ENCODE measurements at places on chromosomes 1 and 21.

GRCh38 chr1:232443372-232443771 lies 186.6 kb downstream of the SIPA1L2 start:
- DNase-seq, result no peak

GRCh38 chr1:185406006-185406690 lies 89.1 kb upstream of the IVNS1ABP start:
- no peak for DNase-seq

DNA sequence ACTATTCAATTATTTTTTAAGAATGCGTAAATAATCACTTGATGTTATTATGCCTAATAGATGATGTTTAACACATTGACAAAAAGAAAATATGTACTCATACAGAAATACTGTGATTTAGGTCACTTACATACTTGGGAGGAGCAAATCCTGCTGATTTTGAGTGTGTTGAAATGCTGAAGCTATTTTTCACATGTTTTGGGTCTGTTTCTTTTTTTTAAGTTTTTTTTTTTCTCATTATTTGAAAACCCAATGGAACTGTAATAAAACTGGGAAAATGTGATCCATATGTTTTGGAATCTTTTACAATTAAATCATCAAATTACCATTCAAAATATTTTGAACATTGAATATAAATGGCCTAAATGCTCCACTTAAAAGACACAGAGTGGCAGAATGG lies 366.2 kb upstream of the ADAMTS5 start:
- no peak for DNase-seq

- DNase-seq, result no peak
These were observed 45.0 kb upstream of the DAB1 start for GRCh38 chr1:57468641-57469523.

GRCh38 chr1:84433258-84434080 lies 35.2 kb downstream of the DNASE2B start:
- no peak for DNase-seq

GRCh38 chr1:14959059-14959694 lies 194.4 kb upstream of the TMEM51 start:
- DNase-seq, result no peak

- no peak for DNase-seq
These were observed 154.2 kb upstream of the RUNX1 start for GRCh38 chr21:35203093-35203977.

DNA sequence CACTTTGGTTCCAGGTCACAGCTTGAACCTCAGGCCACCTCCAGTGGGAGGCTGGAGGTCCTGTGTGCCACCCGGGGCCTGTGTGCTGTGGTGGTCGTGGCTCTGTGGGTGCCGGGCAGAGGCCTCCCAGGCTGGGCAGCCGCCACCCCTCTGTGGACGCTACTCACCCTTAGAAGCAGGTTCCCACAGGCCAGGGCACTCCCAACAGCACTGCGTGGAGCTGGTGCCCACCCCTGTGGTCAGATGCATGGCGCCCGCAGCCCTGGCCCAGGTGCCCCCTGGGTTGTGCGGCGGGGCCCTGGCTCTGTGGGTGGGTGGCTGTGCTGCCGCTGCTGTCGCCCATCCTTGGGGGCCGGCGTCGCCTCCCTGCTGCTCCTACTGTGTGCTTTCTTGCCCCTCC lies 39.7 kb downstream of the SKI start:
- DNase-seq, result no peak

DNA sequence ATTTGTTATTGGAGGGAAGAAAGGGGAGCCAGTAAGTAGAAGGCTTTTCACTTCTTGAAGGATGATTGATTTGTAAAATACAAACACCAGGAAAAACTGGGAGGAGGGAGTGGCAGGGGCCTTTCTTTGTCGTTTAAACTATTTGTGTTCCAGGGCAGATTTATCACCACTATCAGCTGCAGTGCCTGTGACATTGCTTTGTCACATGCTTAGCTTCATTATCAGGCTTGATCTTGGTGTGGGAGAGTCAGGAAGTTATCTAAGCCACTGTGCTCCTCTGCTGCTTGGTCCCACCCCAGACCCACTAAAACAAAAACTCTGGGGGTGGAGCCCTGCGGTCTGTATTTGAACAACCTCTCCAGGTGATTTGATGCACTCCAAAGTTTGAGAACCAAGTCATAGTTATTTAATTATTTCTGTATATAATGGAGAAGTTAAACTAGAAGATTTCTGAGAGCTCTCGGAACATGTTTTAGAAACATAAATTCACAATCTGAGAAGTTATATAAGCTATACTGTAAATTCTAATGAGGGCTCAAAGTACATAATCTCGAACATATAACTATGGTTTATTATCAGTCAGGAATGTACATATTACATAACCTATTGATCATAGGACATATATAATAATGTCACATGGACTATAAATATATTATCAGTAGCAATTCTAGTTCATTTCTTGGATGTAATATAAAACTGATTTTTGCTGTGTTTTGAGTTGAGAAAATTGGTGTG lies 87.9 kb downstream of the CDC14A start:
- peak; percentile 22 for DNase-seq

DNA sequence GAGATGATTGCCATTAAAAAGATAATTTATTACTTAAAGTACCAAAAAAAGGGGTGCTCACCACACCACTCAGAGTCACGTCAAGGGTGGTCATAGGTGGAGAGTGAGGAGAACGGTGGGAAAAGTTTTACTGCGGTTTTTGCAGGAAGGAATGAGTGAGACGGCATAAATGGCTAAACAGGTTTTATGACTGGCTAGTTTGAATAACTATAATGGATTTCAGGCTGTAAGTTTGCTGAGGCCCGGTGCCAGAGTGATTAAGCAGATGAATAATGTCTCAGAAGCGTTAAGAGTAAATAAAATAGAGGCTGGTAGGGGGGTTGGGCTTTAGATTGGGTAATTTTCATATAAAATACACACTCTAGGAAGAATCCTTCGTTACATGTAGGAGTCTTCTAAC lies 1337.8 kb downstream of the AMY1C start:
- DNase-seq, result no peak

DNA sequence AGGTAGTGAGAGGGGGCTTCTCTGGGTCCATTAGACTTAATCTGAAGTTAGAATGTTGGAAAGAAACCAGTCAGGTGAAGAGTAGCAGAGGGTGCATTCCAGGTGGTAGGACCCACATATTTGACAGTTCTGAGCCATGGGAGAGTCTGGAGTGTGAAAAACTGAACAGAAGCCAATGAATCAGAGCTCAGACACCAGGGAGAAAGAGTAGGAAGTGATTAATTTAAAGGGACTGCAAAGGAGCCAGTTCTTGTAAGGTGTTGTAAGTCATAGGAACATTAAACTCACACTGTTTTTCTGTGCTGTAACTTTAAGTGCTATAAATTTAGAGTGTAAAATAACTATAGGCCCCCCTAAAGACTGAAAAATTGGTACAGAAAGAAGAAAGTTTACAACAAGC lies 5.9 kb upstream of the DHX9 start:
- no peak for DNase-seq

- no peak for DNase-seq
These were observed 85.2 kb downstream of the HIVEP3 start for GRCh38 chr1:41833519-41834000.

GRCh38 chr1:43705334-43705733 lies 2.0 kb upstream of the ST3GAL3 start:
- no peak for DNase-seq

DNA sequence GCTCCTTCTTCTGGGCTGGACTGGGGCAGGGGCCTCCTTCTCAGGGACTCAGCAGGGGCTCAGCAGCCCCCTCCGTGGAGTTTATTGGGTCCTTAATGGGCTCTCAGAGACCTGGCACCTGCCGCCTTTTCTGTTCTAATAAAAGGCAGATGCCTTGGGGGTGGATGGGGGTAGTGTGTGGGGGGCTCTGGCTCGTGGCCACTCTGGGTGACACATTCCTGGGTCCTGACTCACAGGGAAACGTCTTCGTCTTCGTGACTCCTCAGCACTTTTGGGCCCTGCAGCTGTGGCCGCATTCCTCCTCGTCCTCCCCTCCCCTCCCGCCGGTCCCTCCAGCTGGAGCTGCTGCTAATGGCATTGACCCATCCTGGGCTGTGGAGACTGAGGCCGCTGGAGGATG lies 107.8 kb upstream of the WNT4 start:
- DNase-seq, result no peak

DNA sequence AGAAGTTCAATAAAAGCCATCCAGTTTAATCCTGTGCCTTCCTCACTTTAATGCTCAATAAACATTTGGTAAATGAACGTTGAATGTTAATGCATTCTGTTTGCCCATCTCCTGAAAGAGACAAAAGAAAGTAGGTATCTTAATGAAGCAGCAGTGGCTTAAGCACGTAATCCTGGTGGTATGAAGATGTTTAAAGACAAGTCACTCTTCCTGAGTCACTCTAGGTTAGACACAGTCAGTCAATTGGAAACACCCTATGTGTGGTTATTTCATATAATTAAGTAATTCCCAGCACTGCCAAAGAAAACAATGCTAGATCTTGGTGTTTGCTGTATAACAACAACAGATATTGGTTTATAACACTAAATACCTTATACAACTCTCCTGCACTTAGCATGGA lies 334.0 kb upstream of the FMN2 start:
- DNase-seq, result no peak

- DNase-seq, result no peak
These were observed 129.9 kb upstream of the CD34 start for GRCh38 chr1:208040821-208041297.

DNA sequence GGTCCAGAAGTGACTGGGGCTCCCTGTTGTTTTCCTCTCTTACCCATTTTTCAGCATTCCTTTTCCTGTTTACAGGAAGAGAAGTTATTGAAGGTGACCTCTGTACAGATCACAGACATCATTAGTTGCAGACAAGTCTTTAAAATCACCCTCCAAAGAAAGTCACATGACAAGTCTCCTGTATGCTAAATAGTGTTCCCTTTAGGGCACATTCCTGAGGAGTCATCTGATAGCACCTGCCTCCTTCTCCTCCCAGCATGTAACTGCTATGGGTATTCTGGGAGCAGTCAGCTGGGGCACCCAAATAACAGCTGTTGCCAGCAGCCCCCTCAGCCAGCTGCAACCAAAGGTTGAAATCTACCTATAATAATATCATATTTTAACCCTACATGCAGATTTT lies 200.6 kb downstream of the PTGER3 start:
- DNase-seq, result no peak

GRCh38 chr1:214698559-214698958 lies 95.6 kb downstream of the CENPF start:
- DNase-seq, result no peak

DNA sequence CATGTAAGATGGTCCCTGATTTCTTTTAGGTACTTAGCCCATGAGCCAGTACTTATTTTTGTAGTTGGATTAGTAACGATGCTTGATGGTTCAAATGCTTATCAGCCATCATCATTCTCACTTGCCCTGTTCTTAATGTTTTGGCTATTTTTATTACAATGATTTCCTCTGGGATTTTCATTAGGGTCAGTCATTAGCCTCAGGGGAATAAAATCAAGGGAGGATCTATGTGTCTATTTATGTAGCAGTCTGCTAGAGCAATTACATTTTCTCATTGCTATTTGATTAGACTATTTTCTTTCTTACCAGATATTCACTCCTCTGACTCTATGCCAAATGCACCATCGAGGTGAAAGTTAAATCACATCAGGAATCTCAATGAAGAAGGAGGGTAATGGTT lies 10.9 kb upstream of the CCT8 start:
- DNase-seq, result no peak

DNA sequence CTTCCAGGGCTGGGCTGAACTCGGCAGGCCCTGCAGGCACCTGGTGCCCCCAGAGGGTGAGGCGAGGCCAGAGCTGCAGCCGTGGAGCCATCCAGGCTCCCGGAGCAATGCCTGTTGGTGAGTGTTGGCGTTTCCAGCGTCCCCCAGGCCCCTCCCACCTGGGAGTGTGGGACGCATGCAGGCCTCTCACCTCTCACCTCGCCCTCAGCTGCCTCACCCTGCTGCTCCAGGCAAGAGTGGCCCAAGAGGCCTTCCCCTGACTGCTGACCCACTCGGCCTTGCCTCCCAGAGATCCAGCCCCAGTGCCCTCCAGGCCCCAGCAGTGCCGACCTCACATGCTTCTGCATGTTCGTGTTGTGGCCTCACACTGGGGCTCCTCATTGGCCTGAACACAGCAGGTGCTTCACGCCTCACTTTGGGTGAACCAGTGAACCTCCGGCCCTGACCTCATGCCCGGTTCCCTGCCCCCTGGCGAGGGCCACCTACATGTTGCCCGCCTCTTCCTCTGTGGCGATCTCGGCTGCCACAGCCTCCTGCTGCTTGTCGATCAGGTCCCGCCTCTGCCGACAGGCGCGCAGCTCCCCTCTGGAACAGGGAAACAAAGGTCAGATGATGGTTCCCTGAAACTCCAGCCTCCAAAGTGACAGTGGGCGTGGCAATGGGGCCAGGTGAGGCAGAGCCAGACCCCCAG lies 17.0 kb downstream of the CFAP74 start:
- no peak for DNase-seq

GRCh38 chr1:145885738-145886287 lies at the start of gene ANKRD35:
TSS of gene ANKRD35 (minus strand) at chr1:145885866. CDS start at chr1:145885758, 108 bp downstream.
- peak; percentile 72 for DNase-seq

DNA sequence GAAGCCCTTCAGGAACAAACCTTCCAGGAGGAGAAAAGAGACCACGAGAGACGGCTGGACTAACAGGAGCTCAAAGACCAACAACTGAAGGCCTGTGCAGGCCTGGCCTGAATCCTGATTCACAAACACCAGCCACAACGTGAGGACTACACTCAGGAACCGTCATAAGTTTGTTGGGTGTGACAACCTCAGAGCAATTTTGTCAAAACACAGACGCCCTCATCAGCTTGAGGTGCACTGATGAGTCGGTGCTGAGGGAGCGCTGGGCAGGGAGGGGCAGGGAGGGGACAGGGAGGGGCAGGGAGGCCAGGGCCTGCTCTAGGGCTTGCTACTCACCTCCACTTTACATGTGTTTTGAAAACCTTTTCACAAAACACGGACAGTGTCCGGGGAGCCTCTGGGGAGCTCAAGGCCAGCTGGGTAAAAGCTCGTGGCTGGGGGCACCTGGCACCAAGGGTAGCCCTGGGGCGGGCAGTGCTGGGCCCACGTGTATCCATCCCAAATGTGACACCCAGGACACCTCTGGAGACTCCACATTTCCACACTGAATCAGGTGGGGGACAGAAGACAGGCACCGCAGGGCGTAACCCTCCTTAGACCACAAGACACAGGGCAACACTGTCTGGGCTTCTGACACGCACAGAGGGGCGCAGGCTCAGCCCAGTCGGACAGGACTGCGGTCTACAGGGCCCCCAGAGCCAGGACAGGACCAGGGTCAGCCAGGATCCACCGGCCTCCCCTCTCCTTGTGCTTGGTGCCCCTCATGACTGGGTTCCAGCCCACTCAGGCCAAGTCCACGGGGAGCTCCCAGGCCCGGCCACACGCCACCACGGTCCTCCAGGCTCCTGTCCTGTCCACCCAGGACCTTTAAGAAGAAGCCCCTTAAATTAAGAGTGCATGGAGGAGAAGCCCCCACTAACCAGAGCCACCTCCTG lies 16.5 kb downstream of the LSS start:
- no peak for DNase-seq

DNA sequence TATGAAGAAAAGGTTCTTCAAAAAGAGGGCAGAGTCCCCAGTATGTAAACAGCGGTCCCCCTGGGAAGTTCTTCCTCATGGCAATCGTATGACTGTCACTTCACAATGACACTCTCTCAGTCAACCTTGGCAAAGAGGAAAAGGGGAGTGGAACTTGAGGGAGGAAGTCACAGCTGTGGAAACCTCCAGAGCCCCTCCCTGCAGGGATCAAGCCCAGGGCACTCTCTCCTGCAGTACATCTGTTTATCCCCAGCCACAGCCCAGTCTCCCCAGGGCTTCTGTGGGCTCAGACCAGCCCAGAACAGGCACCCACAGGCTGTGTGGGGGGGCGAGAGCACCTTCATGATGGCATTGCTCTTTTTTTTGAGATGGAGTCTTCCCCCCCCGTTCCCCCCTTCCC lies 2.0 kb downstream of the ATP13A2 start:
- DNase-seq, result no peak

GRCh38 chr1:74530892-74531291 lies 18.5 kb upstream of the LRRC53 start:
- no peak for DNase-seq
